Activated CD4-positive, alpha-beta memory T cell treated with anti-CD3 and anti-CD28 coated beads for 36 hours (primary cell): ENCODE measurements at places on chromosomes 6 and 20. TPM values are rescaled to one million over a fixed set of nuclear protein-coding genes. Genes with fewer than 3 reads are reported as not detected.

Gene ELOVL2
- total RNA-seq, result not detected

DNA sequence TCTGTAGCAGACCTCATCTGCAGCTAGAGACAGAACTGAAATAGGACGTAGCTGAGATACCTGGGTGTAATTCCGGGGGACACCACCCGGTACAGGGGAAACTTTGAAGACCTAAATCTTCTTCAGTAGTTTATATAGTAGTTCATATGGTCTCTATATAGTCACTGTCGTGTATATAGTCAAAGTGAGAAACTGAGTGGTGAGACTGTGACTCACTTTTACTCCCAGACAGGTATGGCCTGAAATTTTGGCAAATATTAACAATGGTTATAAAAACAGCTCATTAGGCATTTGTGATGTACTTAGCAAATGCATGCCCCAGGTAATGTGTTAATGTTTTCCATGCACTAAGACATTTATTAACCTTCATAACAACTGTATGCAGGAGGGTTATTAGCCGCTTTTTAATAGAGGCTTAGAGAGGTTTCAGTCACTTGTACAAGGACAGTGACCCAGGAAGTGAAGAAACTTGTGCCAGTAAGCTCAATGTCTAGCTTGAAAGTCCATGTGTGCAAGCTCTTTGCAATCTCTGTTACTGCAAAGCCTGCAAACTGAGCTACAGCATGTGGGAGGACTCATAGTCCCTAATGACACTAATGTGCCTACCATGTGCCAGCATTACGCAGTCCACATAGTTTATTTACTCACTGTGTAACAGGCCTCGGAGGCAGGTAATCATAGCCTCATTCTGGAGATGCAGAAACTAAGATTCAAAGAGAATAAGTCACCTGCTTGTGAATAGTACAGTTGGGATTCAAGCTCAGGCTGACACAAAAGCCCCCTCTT is 165.4 kb upstream of the CHD6 start:
- H3K4me3 ChIP-seq, result no peak overlapping the region
- H3K27me3 ChIP-seq, result no peaks in the 10 kb centered on the region
- no peak for DNase-seq
- H3K27ac ChIP-seq, result no peak overlapping the region
- H3K4me1 ChIP-seq, result no peaks in the 10 kb centered on the region

DNA sequence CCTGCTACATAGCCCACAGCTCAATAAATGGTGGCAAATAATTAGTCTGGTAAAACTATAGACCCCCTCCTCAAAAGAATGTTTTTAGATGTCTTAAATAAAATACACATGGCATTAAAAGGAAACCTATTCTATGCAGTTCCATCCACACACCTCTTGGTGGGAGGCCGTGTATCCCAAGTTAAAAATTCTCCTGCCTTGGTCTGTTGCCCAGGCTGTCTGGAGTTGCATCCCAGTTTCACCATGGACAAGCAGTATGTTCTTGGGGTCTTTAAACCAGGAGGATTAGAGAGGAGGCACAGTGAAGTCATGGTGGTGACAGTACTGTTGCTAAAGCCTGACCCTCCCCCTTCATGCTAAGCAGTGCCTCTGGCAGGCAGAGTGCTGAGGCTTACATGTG is 95.5 kb downstream of the SULF2 start:
- H3K4me1 ChIP-seq, result peaks cover 2% of the 10 kb centered on the region
- H3K36me3 ChIP-seq, result no peaks in the 10 kb centered on the region
- H3K27ac ChIP-seq, result no peak overlapping the region
- no peak overlapping the region for H3K4me3 ChIP-seq

Gene LPA
- total RNA-seq, result not detected

GRCh38 chr20:24682496-24682985 is 213.1 kb downstream of the SYNDIG1 start:
- H3K36me3 ChIP-seq, result no peaks in the 10 kb centered on the region
- H3K27ac ChIP-seq, result no peak overlapping the region

- no peaks in the 10 kb centered on the region for H3K4me1 ChIP-seq
- H3K4me3 ChIP-seq, result no peak overlapping the region
- peaks cover 5% of the 10 kb centered on the region for H3K27me3 ChIP-seq
- H3K27ac ChIP-seq, result no peak overlapping the region
- no peaks in the 10 kb centered on the region for H3K36me3 ChIP-seq
Measured at GRCh38 chr6:8174571-8174970, 72.2 kb upstream of the EEF1E1 start.

GRCh38 chr6:151015101-151015700 is 149.7 kb downstream of the MTHFD1L start:
- no peak overlapping the region for H3K27ac ChIP-seq
- no peak for DNase-seq
- H3K4me1 ChIP-seq, result peaks cover 1% of the 10 kb centered on the region
- no peak overlapping the region for H3K4me3 ChIP-seq
- H3K36me3 ChIP-seq, result peaks cover 36% of the 10 kb centered on the region

GRCh38 chr6:156953479-156954146 is 176.4 kb downstream of the ARID1B start:
- DNase-seq, result peak; percentile 41

DNA sequence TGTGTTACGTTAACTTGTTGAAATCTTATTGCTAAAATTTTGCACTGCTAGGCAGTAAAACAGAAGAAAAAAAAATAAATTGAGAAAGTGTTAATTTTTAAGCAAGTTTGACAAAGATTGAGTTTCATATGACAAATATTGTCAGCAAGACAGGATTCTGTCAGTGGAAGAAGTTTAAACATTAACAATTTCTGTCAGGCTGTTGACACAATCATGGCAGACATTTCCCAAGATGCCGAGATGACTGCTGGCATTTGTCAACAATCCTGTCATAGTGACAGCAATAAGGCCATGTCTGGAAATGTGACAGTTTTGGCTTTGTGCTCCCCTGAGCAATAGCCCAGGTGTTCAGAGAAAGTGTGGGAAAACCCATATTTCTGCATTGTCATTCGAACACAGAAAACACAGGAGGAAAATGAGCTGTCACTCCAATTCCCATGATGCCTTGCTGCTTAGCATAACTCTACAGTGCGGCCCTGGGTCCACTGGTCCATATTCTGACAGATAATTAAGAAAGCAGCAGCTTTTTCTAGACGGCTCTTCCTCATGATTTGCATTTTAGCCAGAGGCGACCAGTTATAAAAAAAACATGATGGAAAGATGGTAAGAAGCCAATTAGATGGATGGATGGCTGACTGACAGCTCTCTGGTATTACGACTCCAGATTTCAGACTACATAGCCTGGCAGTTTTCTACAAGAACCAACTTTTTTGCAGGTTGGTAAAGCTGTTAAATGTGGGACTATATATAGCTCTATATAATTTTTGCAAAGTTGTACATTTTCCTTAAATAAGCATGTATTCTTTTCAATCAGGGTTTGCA is 43.6 kb upstream of the DEFB112 start:
- no peaks in the 10 kb centered on the region for H3K36me3 ChIP-seq
- no peaks in the 10 kb centered on the region for H3K27me3 ChIP-seq
- no peak overlapping the region for H3K27ac ChIP-seq
- no peak for DNase-seq
- no peak overlapping the region for H3K4me3 ChIP-seq

DNA sequence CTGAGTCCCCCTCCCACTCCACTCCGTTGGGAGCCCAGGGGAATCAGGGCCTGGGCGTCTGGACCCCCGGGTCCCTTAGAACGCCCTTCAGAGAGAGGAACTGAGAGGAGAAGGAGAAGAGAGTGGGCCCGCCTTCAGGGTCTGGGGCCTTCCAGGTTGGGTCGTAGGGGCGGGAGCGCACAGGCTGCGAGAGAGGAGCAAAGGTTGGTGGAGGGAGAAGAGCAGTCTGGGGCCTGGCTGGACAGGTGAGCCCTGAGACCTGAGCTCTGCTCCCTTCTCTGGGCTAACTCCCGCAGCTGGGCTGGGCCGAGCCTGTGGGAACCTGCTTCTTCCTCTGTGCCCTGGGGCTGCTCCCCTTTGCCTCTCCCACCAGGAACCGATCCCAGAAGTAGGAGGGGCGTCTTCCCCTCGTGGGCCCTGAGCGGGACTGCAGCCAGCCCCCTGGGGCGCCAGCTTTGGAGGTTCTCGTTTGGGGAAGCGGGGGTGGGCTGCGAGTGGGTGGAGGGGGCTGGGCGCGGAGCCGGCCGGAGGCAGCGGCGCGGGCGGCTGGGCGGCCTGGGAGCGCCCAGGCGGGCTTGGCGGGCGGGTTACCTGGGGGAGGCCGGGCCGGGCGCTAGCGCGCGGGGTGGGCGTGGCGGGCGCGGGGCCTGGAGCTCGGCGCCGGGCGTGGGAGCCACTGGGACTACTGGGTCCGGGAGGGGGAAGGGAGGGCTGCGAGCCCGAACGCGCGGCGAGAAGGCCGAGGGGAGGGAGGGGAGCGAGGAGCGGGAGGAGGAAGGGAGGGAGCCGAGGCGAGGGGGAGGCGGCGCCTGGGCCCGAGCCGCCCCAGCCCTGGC is at the start of gene DDR1:
Gene DDR1 (plus strand): TSS at position 835 of the 836 bp plus-strand sequence. CDS start 4,211 bp downstream, outside the sequence.
- no peaks in the 10 kb centered on the region for H3K27me3 ChIP-seq
- peak; percentile 61 for DNase-seq
- H3K27ac ChIP-seq, result no peak within 1 kb of the TSS

GRCh38 chr6:87972279-87972678 is 75.4 kb upstream of the SPACA1 start:
- no peak for DNase-seq
- H3K27ac ChIP-seq, result no peak overlapping the region
- no peaks in the 10 kb centered on the region for H3K36me3 ChIP-seq
- H3K4me3 ChIP-seq, result no peak overlapping the region
- peaks cover 7% of the 10 kb centered on the region for H3K27me3 ChIP-seq
- no peaks in the 10 kb centered on the region for H3K4me1 ChIP-seq

DNA sequence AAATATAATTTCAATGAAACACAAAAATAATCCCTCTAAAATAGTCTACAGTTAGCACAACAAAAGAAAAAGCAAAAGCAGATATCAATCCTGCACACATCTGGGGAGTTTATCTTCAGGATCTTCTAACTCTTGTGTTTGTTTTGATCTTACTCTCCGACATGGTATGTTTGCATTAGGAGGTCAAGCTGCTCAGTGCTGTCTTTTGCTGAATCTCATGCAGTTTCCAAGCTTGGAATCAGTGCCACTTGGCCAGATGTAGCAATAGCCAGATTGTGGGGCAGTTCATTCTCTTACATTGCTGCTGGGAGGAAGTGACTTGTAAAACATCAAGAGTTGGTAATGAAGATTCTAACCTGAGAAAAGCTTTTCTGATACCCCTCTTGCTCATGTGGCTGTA is 29.5 kb downstream of the RIOK1 start:
- DNase-seq, result no peak
- no peak overlapping the region for H3K27ac ChIP-seq
- peaks cover 39% of the 10 kb centered on the region for H3K36me3 ChIP-seq
- H3K4me3 ChIP-seq, result no peak overlapping the region
- H3K4me1 ChIP-seq, result no peaks in the 10 kb centered on the region

- H3K4me1 ChIP-seq, result peaks cover 27% of the 10 kb centered on the region
- peak overlapping the region; percentile 99 for H3K27ac ChIP-seq
- peak; percentile 82 for DNase-seq
- peaks cover 51% of the 10 kb centered on the region for H3K36me3 ChIP-seq
- no peaks in the 10 kb centered on the region for H3K27me3 ChIP-seq
Measured at GRCh38 chr6:32968867-32969684, 682 bp downstream of the BRD2 start.

GRCh38 chr6:27761391-27761790 is 150.8 kb downstream of the OR2B2 start:
- no peak overlapping the region for H3K4me3 ChIP-seq
- peaks cover 2% of the 10 kb centered on the region for H3K36me3 ChIP-seq
- no peak overlapping the region for H3K27ac ChIP-seq

DNA sequence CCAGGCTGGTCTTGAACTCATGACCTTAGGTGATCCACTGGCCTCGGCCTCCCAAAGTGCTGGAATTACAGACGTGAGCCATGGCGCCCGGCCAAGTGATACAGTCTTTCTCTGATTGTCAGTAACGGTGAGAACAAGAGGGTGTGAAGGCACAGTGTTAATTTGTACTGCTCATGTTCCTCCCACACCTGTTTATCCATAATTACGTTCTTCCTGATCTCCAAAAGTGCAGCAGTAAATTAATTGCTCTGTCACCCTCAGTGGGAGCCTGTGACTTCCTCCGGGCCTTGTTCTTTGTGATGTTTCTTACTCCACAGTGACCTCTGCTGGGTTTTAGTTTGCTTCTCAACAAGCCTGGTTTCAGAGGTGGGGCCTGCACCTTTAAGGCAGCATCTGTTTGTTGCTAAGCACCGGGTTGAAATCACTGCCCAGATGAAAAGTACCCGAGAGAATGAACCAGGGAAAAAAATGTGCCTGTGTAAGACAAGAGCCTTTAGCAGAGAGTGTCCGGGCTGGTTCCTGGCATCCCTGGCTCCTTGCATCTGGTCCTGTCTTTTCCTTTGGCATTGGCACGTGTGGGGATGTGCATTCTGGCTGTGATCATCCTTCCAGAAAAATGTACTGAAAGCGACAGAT is 89.1 kb upstream of the CLDN20 start:
- DNase-seq, result peak; percentile 73
- H3K4me1 ChIP-seq, result peaks cover 50% of the 10 kb centered on the region
- H3K27me3 ChIP-seq, result no peaks in the 10 kb centered on the region
- no peaks in the 10 kb centered on the region for H3K36me3 ChIP-seq

DNA sequence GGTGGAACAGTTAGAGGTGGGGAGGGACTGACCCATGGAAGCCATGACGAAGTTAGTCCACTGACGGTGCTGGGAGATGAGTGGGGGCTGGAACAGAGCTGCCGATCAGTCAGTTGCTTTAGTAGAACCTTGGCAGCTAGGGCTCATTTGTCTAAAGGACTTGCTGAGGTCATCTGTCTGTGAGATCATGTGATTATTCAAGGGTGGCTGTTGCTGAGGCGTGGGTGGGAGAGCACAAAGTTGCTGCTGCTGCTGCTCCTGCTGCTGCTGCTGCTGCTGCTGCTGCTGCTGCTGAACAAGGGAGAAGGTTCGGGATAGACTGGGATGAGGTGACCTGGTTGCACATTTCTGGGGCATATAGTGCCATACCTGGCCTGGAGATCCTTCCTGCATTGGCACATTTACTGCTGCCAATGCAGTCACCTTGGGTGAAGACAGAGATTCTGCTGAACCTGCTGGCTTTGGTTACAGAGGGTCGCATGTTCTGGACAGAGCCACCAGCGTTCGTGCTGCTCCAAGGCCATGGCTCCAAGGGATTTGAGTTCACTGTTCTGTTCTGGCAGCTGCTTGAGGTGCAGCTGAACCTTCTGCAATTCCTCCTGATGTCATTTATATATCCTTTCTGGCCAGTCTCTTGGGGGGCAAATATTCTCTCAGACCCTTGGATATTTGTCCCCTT is 840.5 kb downstream of the HACE1 start:
- no peak overlapping the region for H3K27ac ChIP-seq
- H3K36me3 ChIP-seq, result no peaks in the 10 kb centered on the region
- H3K27me3 ChIP-seq, result no peaks in the 10 kb centered on the region
- H3K4me3 ChIP-seq, result no peak overlapping the region
- H3K4me1 ChIP-seq, result no peaks in the 10 kb centered on the region
- DNase-seq, result no peak

Gene TFAP2C
- not detected for total RNA-seq

Gene TTBK1
- total RNA-seq, result 0.34 TPM

GRCh38 chr20:444117-444516 is 18.2 kb downstream of the TBC1D20 start:
- no peak for DNase-seq
- no peak overlapping the region for H3K27ac ChIP-seq
- H3K36me3 ChIP-seq, result peaks cover 54% of the 10 kb centered on the region
- H3K4me3 ChIP-seq, result no peak overlapping the region
- peaks cover 15% of the 10 kb centered on the region for H3K4me1 ChIP-seq
